Activated CD4-positive, alpha-beta T cell treated with anti-CD3 and anti-CD28 coated beads, Interleukin-2, amount 10 ng/mL, durations not matched to agents 7 days and 5 days (primary cell): ENCODE measurements at places on chromosomes 3 and 15. TPM values are rescaled to one million over a fixed set of nuclear protein-coding genes. Genes with fewer than 3 reads are reported as not detected.

The CD86 gene
- total RNA-seq: 1.9 TPM

DNA sequence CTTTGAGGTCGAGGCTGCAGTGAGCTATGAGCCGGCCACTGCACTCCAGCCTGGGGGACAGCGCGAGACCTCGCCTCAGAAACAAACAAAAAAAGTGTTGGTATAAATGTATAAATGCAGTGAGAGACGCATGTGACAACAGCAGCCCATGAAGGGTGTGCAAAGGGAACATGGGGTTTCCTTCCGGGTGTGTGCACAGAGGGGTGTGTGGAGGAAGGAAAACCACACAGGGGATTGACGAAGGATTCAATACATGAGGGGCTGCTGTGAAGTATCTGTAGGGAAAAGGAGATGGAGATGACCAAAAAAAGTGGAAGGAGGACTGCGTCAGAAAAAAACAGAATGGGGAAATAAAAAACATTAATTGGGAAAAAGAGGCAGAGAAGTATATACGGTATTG is 1.1 kb downstream of the MTFMT start:
- peak; percentile 16 for DNase-seq
- H3K27ac ChIP-seq: peak overlapping the region; percentile 83
- H3K4me3 ChIP-seq: peak overlapping the region; percentile 84
- peaks cover 17% of the 10 kb centered on the region for H3K27me3 ChIP-seq
- peaks cover 14% of the 10 kb centered on the region for H3K4me1 ChIP-seq

DNA sequence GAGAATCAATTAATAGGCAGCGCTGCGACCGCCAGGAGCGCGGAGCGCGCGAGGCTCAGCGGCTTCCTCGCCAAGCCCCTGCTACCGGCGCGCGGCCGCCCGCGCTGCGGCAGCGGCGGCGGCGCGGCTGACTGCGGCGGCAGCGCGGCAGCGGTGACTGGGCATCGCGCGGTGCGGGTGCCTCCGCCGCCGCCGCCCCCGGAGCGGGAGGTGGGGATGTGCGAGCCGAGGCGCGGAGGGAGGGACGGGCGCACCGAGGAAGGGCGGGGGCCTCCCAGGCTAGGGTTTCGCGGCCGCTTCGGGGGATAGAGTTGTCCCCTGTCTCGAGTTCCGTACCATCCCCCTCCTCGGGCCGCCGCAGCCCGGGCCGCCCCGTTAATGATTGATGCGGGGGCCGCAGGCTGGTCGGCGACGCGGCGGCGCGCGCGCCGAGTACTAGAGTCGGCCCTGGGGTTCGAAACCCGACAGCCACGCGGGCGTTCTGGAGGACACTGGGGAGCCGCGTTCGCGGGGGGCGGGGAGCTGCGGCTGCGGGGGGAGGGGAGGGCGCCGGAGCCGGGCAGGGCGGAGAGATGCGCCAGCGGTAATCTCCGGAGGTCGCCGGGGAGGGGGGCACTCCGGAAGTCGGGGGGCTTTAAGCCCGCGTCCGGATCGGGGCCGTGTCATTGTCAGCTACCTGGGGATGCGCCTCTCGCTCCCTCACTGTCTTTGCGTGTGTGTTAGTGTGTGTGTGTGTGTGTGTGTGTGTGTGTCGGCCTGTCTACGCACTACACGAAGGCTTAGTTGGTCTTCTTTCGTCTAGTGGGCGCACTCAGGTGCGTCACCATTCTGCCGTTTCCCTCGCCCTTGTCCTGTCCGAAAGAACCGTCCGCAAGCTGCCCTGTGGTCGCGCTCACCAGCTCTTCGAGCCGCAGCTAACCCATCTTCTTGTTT is at the start of gene PAQR9:
Gene PAQR9, minus strand, starts transcription at position 159 of the 933 bp plus-strand sequence. CDS start 338 bp downstream, outside the sequence.
- H3K27ac ChIP-seq: peak within 1 kb of the TSS; percentile 48
- peak within 1 kb of the TSS; percentile 71 for H3K4me3 ChIP-seq
- DNase-seq: no peak
- no peaks in the 10 kb centered on the region for H3K36me3 ChIP-seq
- H3K4me1 ChIP-seq: peaks cover 11% of the 10 kb centered on the region

The SLC15A2 gene
- total RNA-seq: 2.2 TPM
